ENCODE measurements at places on chromosomes 12 and 14. TPM values are rescaled to one million over a fixed set of nuclear protein-coding genes. Genes with fewer than 3 reads are reported as not detected.

CMKLR1 gene
- not detected for total RNA-seq

GRCh38 chr12:76997011-76997780, 68.2 kb downstream of the E2F7 start:
- H3K4me3 ChIP-seq, result no peak overlapping the region
- DNase-seq, result no peak
- H3K27me3 ChIP-seq, result peaks cover 6% of the 10 kb centered on the region
- H3K27ac ChIP-seq, result no peak overlapping the region

LRRIQ1 gene
- total RNA-seq, result 0.21 TPM

DNA sequence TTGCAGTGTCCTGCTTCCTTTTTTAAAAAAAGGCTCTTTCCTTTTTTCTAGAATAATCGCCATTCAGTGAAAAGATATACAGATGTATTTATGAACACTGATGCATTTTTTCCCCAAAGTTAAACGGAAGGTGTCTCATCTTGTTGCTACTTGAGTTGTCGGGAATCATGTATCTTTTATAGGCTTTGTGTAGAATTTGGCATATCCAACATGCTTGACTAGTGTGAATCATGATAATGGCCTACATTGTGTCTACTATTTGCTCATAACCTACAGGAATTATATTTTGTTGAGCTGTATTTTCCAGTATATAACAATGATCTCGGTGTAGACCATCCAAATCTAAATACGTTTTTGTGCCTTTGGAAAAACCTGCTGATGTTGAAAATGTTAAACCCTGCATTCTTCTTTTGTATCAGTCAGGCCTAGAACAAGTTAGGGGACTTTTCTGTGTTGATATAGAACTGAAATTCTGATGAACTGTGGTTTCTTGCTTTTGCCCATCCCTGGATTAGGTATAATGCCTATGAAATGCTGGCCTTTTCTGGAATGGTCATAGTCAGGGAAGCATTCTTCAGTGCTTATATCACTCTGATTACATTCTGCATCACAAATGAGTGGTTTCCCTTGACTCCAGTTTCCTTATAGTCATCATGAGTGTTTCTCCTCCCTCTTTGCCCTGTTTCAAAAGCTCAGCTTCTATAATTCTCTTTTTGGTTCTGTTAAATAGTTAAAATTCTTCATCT, 10.8 kb downstream of the BMAL2 start:
- peak; percentile 64 for DNase-seq
- no peaks in the 10 kb centered on the region for H3K27me3 ChIP-seq
- no peaks in the 10 kb centered on the region for H3K36me3 ChIP-seq
- H3K4me1 ChIP-seq, result peaks cover 23% of the 10 kb centered on the region

GUCY2C gene
- not detected for total RNA-seq

GRCh38 chr12:116859079-116859478, 22.2 kb downstream of the HRK start:
- no peak for DNase-seq
- no peaks in the 10 kb centered on the region for H3K27me3 ChIP-seq
- no peaks in the 10 kb centered on the region for H3K36me3 ChIP-seq
- no peaks in the 10 kb centered on the region for H3K4me1 ChIP-seq

DNA sequence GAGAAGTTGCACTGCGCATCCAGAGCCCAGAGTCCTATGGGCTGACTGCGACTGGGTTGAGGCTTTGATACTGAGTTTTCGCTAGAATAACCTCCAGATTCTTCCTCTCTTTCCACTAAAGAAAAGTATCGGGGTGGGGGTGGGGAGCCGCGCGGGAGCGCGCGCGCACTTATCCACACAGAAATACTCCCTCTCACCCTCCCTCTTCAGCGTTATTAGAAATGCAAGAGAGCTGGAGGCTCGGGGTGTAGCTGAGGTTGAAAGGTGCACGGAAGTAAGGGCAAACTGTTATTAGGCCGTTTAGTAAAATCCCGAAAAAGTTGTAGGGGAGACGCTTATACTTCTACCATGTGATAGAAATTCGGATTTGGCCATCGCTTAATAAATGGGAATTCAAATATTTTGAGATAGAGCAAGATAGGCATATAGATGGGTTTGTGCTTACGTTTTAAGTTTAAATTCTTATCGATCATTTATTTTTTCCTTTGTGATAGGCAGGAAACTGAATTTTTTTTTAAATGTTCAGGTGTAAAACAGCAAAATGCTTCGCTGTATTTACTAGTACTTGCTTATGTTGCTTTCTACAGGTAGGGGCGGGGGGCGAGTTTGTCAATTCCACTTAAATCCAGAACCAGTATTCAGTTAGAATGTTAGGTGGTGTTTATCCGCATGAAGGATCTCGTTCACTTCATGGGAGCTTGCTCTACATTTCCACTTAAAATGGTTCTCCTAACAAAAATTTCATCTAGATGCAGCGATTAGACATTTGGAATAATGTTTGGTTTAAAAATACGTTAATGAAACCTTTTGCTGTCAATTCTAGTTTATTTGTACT, 1.1 kb downstream of the ARHGAP5 start:
- H3K4me3 ChIP-seq, result peak overlapping the region; percentile 77
- peaks cover 2% of the 10 kb centered on the region for H3K27me3 ChIP-seq
- H3K4me1 ChIP-seq, result peaks cover 17% of the 10 kb centered on the region
- peak overlapping the region; percentile 60 for H3K27ac ChIP-seq
- peak; percentile 67 for DNase-seq

DNA sequence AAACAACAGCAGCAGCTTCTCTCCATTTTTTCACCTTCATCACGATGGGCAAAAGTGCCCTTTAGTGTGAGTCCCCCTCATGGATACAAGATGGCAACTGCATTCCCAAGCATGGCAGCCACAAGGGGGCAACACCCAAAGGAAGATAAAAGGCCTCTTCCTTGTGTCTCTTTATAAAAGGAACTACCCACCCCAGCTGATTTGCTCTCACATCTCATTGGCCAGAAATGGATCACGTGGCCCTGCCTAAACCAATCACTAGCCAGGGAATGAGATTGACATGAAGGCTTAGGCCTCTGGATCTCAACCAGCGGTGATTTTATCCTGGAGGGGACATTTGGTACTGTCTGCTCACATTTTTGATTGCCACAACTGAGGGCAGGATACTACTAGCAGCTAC, 21.9 kb upstream of the IFT81 start:
- H3K4me1 ChIP-seq, result no peaks in the 10 kb centered on the region
- H3K27me3 ChIP-seq, result no peaks in the 10 kb centered on the region
- no peak overlapping the region for H3K4me3 ChIP-seq

TBX5 gene
- not detected for total RNA-seq

GRCh38 chr12:124629789-124630480, 62.5 kb upstream of the NCOR2 start:
- no peak overlapping the region for H3K27ac ChIP-seq
- no peak for DNase-seq
- H3K4me1 ChIP-seq, result peaks cover 17% of the 10 kb centered on the region
- no peaks in the 10 kb centered on the region for H3K27me3 ChIP-seq
- H3K36me3 ChIP-seq, result no peaks in the 10 kb centered on the region
- no peak overlapping the region for H3K4me3 ChIP-seq

- no peaks in the 10 kb centered on the region for H3K4me1 ChIP-seq
- no peak for DNase-seq
- H3K27me3 ChIP-seq, result no peaks in the 10 kb centered on the region
Measured at GRCh38 chr12:5232826-5233500, 189.3 kb downstream of the KCNA5 start.

- H3K4me1 ChIP-seq, result no peaks in the 10 kb centered on the region
- no peak for DNase-seq
- no peak overlapping the region for H3K27ac ChIP-seq
- no peaks in the 10 kb centered on the region for H3K27me3 ChIP-seq
Measured at GRCh38 chr12:29102741-29103140, 46.3 kb upstream of the FAR2 start.

MGST1 gene
- 170 TPM for total RNA-seq

DNA sequence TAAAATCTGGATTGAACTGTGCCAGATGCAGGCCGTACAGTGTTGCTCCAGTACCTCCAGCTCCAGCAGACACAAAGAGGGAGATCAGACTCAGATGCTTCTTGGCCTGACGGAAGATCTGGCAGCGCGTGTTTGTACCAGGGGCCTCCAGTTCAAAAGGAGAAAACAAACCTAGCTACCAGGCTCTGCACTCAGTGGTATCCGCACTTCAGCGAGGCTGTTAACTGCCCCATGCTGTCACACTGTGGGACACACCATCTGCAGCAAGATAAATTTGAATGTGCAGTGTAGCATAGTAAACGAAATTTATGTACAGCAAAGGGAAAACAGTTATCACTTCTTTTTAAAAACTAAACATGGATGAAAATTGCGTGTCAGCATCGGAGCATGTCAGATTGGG, 5.1 kb downstream of the DYNC1H1 start:
- no peak overlapping the region for H3K27ac ChIP-seq
- DNase-seq, result no peak
- H3K4me1 ChIP-seq, result peaks cover 34% of the 10 kb centered on the region
- H3K36me3 ChIP-seq, result peaks cover 4% of the 10 kb centered on the region
- H3K27me3 ChIP-seq, result no peaks in the 10 kb centered on the region

All from endothelial cell of umbilical vein (primary cell).